ENCODE measurements at places on chromosomes 2 and 18.
A peak's percentile ranks its signal among the peaks of the same experiment; 100 is the strongest.

GRCh38 chr2:32246911-32247310 lies 17.8 kb downstream of the NLRC4 start:
- DNase-seq: no peak

DNA sequence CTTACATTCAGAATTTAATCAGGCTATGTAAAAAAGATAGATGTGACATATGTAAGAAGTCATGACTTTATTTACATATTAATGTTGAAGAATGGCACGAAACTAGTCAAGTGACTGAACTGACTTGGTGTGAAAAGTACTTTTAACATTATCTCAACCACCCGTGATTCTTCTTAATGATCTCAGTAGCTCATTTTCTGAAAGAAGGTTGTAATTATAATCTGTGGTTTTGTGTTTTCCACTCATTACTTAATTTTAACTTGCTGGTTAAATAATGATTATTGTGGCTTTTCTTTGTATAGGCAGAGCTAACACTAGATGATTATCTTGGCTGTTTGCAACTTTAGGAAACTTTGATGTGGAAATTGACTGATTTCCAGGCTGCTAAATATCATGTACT lies 18.5 kb downstream of the KCNJ13 start:
- no peak for DNase-seq

DNA sequence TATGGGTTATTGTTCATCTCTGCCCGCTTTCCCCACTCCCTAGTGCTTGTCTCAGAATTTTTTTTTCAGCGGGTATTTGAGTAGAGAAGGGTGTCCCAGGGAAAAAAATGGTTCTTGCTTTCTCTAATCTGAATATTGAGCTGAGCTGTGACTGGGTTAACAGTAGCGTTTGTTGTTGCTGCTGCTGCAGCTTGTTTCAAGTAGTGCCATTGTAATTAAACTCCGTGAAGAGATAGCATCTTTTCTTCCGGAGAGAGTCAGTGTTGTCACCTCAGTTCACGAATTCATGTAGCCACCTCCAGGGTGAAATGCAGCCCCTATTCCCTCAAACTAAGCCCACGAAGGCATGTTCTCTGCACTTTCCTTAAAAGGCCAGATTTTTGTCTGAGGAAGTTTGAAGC lies 1.5 kb upstream of the AAK1 start:
- DNase-seq: no peak

GRCh38 chr2:43073401-43073825 lies 153.0 kb downstream of the ZFP36L2 start:
- no peak for DNase-seq

- DNase-seq: peak; percentile 51
Observed at GRCh38 chr2:70070542-70071268, 16.6 kb upstream of the PCBP1 start.

DNA sequence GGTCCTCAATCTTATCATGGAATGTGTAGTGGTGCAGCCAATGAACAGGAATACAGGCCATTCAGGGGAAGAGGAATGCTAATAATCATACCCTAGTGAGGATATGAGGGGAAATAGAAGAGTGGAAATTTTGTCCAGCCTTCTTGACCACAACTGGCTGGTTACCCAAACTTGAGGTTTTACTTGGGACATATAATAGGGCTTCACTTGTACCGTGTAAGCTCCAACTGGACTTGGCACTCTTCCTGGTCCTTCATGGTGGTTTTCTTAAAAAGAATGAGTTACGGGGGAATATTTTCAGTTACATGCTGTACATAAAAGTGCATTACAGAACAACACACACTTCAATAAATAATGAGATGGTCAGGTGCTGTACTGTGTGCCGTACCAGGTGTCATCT lies 234.9 kb upstream of the RASGRP3 start:
- DNase-seq: no peak

DNA sequence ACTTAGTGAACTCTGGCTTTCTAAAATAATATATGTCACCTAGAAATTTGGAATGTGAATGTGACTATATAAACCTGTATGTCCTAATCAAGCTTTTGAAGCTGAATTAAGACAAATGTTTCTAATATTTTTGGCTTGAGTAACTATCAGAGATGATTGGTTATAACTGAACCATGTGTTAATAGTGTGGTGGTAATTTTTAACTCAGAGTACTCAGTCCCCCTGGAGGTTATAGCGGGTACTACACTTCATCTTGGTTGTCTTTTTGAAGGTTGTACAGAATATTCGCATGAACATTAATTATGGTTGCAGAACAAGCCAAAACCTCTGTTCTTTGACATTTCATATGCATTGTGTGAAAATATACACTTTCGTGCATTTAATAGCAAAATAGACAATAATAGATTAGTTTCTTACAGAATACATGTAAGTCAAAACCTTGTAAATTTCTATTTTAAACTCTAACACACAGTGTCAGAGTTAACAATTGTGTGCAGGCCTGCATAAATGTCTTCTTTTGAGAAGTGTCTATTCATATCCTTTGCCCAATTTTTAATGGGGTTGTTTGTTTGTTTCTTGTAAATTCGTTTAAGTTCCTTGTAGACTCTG lies 86.0 kb downstream of the OSBPL6 start:
- peak; percentile 15 for DNase-seq

DNA sequence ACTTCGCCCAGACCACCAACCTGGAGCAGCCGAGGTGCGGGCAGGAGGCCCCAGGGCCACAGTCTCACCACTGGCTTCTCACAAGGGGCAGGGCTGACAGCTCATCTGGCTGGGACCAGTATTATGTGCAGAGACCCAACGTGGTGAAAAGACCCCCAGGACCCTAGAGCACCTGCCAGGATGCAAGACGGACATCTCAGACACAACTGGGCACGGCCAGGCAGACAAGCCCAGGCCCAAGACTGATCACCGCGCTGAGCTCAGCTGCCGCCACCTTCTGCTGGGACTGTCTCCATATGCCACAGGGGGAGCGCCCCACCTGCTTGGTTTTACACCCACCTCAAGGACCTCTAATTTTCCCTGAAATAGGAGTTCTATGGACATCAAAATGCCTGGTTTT lies 23.2 kb downstream of the HDAC4 start:
- DNase-seq: no peak

GRCh38 chr2:134393075-134393461 lies 139.2 kb downstream of the MGAT5 start:
- DNase-seq: no peak
